ENCODE measurements at places on chromosomes 5 and 9. TPM values are rescaled to one million over a fixed set of nuclear protein-coding genes. Genes with fewer than 3 reads are reported as not detected.

The STKLD1 gene
- 1.2 TPM for total RNA-seq

The SPATA31D4 gene
- not detected for total RNA-seq

The TOPORS gene
- total RNA-seq, result 16.5 TPM

The PTGES gene
- total RNA-seq, result 13.6 TPM

The DRD1 gene
- total RNA-seq, result not detected

The TNFSF8 gene
- total RNA-seq, result not detected

The ISOC1 gene
- 6.9 TPM for total RNA-seq

The IPO11 gene
- total RNA-seq, result 28.5 TPM

The CD180 gene
- not detected for total RNA-seq
